Lung microvascular endothelial cell (primary cell): ENCODE measurements at places on chromosomes 1 and 21. TPM values are rescaled to one million over a fixed set of nuclear protein-coding genes. Genes with fewer than 3 reads are reported as not detected.

DNA sequence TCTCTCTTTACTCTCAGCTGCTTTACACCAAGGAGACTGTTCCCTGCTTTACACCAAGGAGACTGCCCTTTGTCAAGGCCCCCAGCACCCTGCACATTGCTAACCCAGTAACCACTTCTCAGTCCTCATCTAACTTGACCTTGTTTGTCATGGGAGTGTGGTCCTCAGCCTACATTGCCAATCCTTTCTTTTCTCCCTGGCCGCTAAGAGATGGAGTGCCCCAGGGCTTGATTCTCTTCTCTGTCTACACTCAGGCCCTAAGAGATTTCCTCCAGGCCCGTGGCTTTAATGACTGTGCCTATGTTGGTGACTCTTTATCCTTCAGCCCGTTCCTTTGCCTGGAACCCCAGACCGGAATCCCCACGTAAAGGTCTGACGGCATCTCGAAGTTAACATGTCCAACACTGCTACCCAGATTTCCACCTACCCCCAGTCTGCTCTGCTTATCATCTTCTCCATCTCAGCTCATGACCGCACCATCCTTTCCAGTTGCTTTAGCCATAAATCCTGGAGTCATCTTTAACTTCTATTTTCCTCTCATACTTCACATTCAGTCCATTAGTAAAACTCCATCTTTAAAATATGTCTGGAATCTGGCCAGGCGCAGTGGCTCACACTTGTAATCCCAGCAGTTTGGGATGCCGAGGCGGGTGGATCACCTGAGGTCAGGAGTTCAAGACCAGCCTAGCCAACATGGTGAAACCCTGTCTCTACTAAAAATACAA lies 9.5 kb upstream of the SEMA4A start:
- DNase-seq: no peak

GRCh38 chr1:230544758-230545157 lies 97.5 kb upstream of the COG2 start:
- no peak for DNase-seq

The DLGAP3 gene
- under 0.01 TPM in 1 of 2 replicates, not detected in the other for total RNA-seq

DNA sequence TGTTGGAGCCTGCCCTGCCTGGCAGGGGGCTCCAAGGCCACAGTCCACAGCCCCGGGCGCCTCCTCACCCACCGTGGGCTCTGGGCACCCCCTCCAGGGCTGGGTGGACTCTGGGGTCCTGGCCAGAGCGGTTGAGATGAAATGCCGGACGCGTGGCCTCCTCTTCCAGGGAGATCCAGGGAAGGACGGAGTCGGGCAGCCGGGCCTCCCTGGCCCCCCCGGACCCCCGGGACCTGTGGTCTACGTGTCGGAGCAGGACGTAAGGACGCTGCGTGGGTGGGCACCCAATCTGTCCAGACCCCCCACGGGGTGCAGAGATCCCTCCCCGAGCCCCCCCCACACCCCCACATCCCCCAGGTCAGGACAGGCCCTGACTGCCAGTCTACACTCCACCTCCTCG lies 51.2 kb downstream of the SLC19A1 start:
- DNase-seq: no peak

- DNase-seq: no peak
Measured at GRCh38 chr21:15651172-15651571, 78.6 kb upstream of the USP25 start.

DNA sequence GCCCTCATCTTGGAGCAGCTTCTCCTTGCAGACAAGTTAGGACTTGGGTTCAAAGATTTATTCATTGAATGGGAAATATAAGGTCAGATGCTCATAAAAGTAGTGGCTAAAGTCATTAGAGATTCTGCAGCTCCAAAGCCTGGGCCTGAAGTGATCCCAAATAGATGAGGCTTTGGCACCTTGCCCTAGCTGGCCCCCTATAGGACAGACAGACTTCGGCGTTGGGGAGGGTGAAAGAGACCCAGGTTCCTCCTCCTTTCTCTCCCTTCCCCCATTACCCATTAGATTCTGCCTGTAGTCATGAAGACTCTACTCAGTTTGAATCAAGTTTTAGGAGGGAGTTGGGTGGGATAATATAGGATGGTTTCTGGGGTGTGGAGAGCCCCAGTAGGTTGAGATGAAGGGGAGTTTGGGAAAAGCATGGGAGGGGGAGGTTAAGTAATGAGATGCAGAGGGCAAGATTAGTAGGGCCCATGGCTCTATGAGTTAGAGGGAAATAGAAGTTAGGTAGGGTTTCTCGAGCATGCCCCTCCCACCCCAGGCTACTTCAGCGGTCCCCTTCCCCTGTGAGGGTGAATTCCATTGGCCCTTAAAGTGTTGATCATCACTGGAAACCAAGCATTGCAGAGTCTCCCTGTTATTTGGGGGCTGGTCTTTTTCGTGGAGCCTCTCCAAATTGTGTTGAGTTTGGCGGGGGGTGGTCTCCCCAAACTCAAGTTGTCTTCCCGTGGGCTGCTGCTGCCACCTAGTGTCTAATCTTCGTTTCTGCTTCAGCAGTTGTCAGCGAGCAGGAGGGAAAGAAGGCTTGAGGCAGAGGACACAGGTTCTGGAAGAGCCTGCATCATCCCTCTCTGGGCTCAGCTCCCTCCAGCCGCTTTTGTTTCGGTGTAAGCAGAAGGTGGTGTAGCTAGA lies 2.1 kb upstream of the AHDC1 start:
- DNase-seq: peak; percentile 71

The C1orf87 gene
- total RNA-seq: not detected in 2 replicates

GRCh38 chr1:39131940-39132339 lies 72.6 kb upstream of the MACF1 start:
- DNase-seq: no peak

The OR2L8 gene
- total RNA-seq: not detected in 2 replicates

- peak; percentile 71 for DNase-seq
Measured at GRCh38 chr1:55684131-55684650, 469.0 kb upstream of the USP24 start.

The LRRC3 gene
- total RNA-seq: 0.65 and 0.99 TPM in 2 replicates

GRCh38 chr21:27429710-27430341 lies 462.9 kb upstream of the ADAMTS5 start:
- DNase-seq: no peak

The LRRC8C gene
- total RNA-seq: 13.9 and 16.3 TPM in 2 replicates

DNA sequence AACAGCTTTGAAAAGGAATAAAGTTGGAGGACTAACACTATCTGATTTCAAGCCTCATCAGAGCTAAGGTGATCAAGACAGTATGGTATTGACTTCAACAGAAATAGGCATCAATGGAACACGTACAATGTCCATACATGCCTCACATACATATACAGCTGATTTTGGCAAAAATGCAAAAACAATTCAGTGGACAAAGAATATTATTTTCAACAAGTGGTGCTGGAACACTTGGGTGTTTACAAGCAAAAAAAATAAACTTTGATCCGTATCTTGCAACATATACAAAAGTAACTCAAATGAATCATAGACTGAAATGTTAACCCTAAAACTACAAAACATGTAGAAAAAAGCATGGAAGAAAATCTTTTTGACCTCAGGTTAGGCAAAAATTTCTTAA lies 141.9 kb upstream of the ZC3H11B start:
- DNase-seq: no peak

- no peak for DNase-seq
Measured at GRCh38 chr1:237267743-237268142, 225.8 kb downstream of the RYR2 start.

DNA sequence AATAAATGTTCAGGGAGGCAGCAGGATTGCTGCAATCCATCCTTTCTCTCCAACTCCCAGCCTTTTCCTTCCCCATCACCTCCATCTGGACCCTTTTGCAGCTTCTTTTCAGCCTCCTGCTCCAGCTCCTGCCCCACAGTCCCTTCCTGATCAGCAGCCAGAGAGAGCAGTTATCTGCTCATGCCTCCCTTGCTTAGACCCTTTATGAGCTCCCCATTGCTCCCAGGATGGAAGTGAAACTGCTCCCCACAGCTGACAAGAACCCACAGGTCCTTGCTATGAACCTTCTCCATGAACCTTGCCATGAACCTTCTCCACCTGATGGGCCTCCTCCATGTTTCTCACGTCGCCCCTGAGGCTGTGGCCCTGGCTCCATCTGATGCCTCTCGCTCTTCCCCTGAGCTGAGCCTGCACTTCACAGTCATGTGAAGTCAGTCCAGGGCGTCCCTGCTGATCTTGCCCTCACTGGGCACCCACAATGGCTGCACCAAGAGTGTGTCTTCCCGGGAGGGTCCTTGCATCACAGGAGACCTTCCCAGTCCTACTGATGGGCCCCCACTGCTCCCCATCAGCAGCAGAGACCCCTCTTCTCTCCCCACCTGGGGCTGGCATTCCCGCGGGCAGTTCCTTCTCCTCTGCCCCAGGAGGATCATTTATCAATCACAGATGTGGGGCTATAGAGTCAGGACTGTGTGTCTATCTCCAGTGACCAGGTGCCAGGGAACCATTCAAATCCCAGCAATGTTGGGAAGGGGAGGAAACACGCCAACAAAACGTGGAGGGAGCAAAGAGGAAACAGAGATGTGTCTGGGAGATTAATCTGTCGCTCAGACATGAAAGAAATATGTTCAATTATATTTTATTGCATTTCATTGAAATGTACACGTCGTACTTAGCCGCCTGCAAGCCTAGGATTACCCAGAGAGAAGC lies 73.1 kb downstream of the MATN1 start:
- peak; percentile 62 for DNase-seq

- DNase-seq: no peak
Measured at GRCh38 chr21:46084709-46085108, 13.2 kb upstream of the COL6A2 start.

- no peak for DNase-seq
Measured at GRCh38 chr1:208242146-208242545, 2.0 kb downstream of the PLXNA2 start.

The CFHR3 gene
- not detected in 2 replicates for total RNA-seq

The RHEX gene
- not detected in 2 replicates for total RNA-seq

The KCNA3 gene
- not detected in 2 replicates for total RNA-seq

- no peak for DNase-seq
Measured at GRCh38 chr1:188668083-188668482, 1809.6 kb downstream of the BRINP3 start.

DNA sequence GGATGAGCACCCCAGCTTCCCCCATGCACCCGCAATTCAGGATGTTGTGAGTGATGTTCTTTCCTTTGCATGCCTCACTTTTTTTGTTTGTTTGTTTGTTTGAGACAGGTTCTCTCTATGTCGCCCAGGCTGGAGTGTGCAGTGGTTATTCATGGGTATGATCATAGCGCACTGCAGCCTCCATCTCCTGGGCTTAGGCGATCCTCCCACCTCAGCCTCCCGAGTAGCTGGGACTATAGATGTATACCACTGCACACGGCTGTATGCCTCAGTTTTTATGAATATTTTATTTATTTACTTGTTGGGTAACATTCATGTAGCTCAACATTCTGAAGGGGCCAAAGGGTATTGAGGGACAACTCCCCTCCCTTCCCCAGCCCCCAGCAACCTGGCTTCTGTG lies 54.8 kb downstream of the H3-3A start:
- DNase-seq: no peak

The TCP10L gene
- 0.20 and 0.44 TPM in 2 replicates for total RNA-seq

- no peak for DNase-seq
Measured at GRCh38 chr1:172882385-172882784, 168.4 kb downstream of the TNFSF18 start.

DNA sequence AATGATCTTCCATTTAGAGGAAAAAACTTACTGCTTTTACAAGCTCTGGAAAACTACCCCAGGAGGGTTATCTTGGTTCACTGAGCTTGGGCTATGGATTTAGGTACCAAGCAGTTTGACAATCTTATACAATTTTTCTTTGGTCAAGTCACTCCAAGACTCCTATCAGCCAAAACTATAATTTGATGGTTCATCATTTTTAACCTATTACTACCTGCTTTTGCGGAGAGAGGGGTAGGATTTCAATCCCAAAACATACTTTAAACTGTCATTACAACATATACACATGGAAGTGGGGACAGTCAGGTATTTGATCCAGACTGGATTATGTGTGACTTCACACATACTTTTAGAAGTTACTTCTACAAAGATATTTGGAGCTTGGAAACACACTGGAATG lies 71.8 kb downstream of the RUNX1 start:
- no peak for DNase-seq

The OR2AK2 gene
- total RNA-seq: not detected in 2 replicates
